ENCODE measurements at places on chromosomes 6 and 20. TPM values are rescaled to one million over a fixed set of nuclear protein-coding genes. Genes with fewer than 3 reads are reported as not detected.

NHLRC1 gene
- total RNA-seq: 0.43 TPM

GRCh38 chr6:5781019-5781418 lies 225.7 kb downstream of the NRN1 start:
- no peak for DNase-seq
- H3K27ac ChIP-seq: no peak overlapping the region
- no peaks in the 10 kb centered on the region for H3K36me3 ChIP-seq
- no peaks in the 10 kb centered on the region for H3K27me3 ChIP-seq

FAM83C gene
- total RNA-seq: not detected

TULP1 gene
- total RNA-seq: not detected

DNA sequence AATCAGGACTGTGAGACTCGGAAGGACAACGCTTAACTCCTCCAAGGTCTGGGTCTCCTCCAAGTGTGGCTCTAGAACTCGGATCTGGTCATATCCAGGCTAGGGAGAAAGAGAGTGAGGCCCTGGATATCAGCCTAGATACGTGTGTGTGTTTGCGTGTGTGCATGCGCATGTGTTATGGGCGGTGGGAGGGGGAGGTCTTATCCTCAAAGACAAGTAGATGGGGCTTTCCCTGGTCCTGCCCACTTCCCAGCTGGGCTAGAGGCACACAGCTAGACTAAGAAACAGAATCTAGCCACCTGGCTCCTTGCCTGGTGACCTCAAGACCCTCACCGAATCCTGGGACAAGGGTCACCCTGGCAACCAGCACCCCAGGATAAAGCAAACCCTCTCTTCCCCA lies 13.2 kb downstream of the CPNE5 start:
- H3K27me3 ChIP-seq: peaks cover 4% of the 10 kb centered on the region
- no peak for DNase-seq
- no peaks in the 10 kb centered on the region for H3K36me3 ChIP-seq
- H3K27ac ChIP-seq: no peak overlapping the region
- H3K4me3 ChIP-seq: no peak overlapping the region

DNA sequence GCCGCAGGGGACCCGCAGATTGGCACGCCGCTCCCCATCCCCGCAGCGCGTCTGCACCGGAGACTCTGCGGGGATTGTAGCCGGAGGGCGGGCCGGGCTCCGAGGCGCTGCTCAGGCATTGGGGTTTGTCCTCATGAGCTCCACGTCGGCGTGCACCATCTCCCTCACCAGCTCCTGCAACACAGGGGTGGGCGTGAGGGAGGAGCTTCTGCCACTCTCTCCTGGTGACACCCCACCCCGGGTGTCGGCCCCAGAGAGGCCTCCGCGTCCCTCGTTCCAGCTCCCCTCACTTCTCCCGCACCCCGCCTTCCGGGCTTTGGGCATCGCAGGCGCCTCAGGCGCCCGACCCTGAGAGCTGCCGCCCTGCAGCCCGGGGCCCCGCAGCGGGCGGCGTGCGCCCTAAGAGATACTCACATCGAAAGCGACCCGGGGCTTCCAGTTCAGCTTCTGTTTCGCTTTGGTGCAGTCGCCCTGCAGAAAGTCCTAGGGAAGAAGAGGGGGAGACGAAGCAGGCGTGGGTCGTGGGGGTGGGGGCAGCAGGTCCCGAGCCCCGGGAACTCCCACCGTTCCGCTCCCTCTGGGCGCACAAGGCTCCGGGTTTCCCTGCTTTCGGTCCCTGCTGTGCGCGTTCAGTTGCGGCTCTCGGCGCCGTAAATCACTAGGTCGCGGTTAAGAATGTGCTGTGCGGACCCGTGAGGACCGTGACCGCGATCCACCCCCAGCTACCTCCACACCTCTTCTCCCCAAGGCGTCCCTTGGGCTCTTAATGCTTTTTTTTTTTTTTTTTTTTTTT lies 14.5 kb downstream of the FOXC1 start:
- H3K4me3 ChIP-seq: no peak overlapping the region
- H3K27ac ChIP-seq: no peak overlapping the region
- H3K36me3 ChIP-seq: peaks cover 3% of the 10 kb centered on the region
- H3K4me1 ChIP-seq: peaks cover 5% of the 10 kb centered on the region
- no peak for DNase-seq

GRCh38 chr20:36285746-36286447 lies 20.2 kb upstream of the DLGAP4 start:
- H3K27ac ChIP-seq: no peak overlapping the region
- H3K27me3 ChIP-seq: peaks cover 24% of the 10 kb centered on the region
- DNase-seq: no peak
- H3K36me3 ChIP-seq: no peaks in the 10 kb centered on the region
- H3K4me3 ChIP-seq: no peak overlapping the region
- no peaks in the 10 kb centered on the region for H3K4me1 ChIP-seq

RNGTT gene
- total RNA-seq: 23.5 TPM

- no peaks in the 10 kb centered on the region for H3K27me3 ChIP-seq
- DNase-seq: no peak
- H3K36me3 ChIP-seq: no peaks in the 10 kb centered on the region
- no peak overlapping the region for H3K27ac ChIP-seq
These were observed 10.1 kb downstream of the HMGCLL1 start for GRCh38 chr6:55568808-55569439.
